ENCODE measurements at places on chromosomes 2 and 18.

DNA sequence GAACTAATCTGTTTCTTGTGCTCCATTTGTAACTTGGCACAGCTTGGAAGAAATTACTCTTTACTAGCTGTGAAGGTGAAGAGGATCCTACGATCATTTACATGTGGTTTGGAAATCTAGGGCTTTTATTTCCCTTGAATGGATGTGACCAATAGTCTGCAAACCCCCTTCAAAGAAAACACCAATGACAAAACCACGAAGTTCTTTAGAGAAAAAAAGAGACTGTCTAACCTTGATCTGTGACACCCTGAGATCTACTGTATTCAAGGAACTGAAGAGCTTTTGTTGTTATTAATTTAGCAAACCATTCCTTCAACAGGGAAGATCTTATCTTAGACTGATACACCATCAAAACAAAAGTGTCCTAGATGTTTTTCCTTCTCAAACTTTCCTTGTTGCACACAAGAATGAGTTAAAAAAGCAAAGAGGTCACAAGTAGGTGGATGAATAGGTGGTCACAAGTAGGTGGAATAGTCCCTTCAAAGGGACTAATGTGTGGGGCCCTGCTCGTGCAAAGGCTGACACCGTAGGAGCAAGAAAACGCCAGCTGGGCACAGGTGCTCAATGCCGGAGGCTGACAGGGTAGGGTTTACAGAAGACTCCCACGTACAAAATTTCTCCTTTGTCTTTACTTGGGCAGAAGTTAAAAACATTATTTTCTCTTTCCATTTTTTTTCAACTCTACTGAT is 95.6 kb upstream of the ITGB6 start:
- no peak for DNase-seq

- DNase-seq = no peak
Observed at GRCh38 chr2:1572638-1573037, 159.4 kb downstream of the TPO start.

DNA sequence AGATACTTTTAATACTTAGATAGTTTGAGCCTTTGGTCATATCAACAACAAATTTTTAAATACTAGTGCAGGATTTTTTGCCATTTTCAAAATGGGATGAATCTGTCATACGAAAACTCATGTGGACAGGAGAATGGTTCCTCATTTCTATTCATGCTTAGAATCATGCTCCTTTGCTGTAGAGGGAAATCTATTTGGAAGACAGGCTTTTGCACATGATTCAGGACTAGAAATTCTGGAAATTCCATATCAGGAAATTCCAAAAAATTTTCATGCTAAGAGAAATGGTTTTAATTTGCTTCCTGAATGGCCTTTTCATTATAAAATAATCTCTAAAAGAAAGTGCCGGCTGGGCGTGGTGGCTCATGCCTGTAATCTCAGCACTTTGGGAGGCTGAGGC is 39.3 kb downstream of the MOGAT1 start:
- no peak for DNase-seq

DNA sequence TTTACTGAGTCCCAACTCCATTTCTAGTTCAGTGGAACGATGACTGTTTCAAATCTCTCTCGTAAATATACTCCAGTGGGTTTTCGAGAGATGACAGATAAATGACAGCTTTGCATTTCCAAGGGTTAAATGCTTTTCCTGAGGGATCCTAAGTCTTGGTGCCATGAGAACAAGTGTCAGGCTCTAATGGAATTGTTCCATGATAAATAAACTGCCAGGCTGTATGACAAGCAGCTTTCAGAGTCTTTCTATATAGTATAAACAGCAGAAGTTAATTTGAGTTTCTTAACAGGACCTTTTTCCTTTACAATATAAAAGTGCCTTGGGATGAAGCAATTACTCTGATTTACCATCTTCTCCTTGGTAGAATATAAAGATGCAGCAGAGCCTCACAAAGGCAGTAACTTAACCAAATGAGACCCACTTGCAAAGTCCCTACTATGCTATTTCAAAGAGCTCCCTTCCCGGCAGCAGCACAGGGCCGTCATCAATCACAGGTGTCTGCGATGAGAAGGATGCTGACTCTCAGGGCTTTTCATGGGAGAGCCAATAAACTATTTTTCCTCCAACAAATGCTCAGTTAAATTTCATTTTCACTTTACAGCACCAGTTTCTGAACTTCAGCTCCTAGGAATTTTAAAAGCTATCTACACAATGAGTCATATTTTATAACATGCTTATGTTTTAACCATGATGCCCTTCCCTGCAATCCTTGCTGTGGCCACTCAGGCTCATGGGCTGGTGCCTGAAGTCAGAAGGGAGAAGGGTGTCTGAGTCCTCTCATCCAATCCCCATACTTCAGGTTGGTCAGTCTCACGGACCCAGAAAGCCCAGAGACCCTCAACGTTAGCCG is 123.8 kb downstream of the AFF3 start:
- no peak for DNase-seq

DNA sequence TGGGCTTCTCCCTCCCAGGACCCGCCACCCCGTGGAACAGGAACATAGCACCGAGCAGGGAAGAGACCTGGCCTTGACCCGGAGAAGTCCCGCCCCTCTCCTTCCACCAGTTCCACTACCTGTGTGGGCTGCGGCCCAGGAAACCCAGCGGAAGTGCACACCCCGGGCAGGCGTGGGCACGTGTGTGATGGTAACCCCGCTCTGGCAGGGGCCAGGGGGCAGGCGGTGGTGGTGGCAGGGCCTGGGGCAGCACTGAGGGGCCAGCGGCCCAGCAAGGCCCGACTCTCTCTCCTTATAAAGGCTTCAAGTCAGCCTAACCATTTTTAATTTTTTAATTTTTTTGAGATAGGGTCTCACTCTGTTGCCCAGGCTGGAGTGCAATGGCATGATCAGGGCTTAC is 129.0 kb upstream of the FAM98A start:
- no peak for DNase-seq

- no peak for DNase-seq
Observed at GRCh38 chr2:171271386-171271785, 110.7 kb upstream of the TLK1 start.

GRCh38 chr2:191204433-191204832 is 40.8 kb upstream of the MYO1B start:
- peak; percentile 50 for DNase-seq

- DNase-seq = no peak
Observed at GRCh38 chr2:11344956-11345677, 681 bp upstream of the ROCK2 start.

DNA sequence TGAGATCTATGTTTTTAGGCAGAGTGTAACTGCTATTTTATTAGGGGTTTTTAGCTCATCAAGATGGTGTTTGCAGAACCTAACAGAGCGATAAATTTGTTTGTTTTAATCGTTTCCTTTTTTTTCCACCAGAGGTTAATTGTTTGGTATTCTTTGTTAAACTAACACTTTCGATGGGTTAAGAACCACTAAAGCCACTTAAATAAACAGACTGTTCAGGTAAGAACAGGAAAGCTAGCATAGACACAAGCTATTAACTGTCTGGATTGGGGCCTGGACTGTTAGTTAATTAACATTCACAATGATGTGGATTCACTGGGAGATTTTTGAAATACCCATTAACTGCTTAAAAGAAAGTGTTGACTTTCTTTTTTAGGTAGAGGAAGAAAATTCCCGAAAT is 209.0 kb upstream of the COPS8 start:
- DNase-seq = no peak

GRCh38 chr2:217625557-217626169 is 377.1 kb downstream of the TNS1 start:
- no peak for DNase-seq
